ENCODE measurements at places on chromosomes 2 and 18.

- DNase-seq: no peak
Measured at GRCh38 chr2:171712051-171712450, 24.8 kb downstream of the DYNC1I2 start.

DNA sequence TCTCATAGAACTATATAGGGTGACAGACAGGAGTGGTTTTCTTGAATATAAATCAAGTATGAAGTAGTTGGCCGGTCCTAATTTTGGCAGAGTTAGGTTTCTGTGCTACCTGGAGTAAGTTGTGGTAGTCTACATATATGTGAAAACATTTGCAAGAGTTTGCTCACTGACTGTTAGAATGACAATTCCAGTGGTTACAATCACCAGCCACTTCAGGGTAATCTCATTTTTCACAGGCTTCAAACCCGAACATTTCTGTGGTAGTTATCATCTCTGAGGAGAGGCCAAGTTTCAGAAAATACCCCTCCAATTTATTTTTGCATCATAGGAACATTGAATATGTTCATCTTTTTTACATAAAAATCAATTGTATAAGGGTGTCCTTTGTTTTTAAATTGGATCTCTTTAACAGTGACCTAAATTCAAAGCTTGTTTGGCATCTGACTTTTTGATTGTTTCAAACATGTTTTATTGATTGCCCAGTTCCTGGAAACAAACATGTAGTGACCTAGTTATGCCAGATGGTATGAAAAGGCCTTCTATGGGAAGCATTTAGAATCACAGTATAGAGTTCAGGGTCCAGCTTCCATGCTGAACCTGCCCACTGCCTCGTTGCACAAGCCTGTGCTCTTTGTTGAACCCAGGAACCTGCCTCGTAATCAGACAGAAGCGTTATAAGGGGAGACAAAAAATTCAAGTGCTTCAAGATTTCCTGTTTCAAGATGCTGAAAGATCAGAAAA, 250.6 kb downstream of the LTBP1 start:
- no peak for DNase-seq

DNA sequence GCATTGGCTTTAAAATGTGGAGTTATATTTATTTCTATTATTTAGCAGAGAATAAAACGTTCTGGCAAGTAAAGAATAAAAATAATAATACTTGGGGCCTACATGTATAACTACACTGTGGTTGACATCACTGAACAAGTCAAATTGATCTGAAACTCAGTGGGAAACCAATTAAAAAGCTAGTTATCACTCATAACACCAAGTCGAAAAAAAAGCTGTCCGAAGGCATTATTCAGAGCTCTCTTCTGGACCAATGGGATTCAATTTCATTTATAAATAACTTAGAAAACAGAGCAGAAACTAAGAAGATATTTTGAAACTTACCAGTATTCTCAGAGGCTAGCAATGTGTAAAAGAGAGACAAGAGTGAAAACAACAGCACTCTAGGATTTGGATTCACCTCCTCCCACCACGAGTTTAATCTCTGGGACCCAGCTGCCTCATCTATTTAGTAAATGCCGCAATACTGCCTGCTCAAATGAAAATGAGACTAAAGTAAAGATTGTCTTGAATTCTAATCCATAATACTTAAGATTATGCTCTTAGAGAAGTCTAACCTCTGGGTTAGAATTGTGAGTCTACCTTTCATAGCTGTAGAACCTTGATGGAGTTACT, 128.4 kb downstream of the NBAS start:
- peak; percentile 69 for DNase-seq

DNA sequence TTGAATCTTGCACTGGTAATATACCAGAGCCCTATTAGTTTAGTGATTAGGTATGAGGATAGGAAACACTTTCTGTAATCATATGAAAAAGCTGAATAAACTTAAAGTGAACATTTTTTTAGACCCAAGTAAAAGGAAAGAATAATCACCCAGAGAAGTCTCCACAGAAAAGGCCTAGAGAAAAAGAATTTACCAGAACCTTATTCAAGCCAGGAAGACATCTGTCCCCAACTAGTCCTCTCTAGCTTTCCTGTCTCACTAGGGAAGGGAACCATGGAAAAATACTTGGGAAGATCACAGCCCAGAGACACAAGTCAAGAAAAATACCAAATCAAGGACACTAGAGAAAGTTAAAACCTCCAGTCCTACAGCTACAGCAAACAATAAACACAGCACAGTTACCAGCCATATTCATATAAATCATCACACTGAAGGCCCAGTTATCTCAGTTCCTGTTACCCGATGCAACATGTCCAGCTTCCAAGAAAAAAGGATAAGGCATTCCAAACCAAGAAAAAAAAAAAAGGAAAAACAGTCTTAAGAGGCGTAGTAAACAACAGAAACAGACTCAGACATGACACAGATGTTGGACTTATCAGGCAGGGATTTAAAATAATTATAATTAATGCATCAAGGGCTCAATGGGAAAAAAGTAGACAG, 461.5 kb downstream of the IRS1 start:
- no peak for DNase-seq

GRCh38 chr18:59951591-59951990, 51.8 kb downstream of the PMAIP1 start:
- DNase-seq: no peak

- no peak for DNase-seq
Measured at GRCh38 chr2:119004602-119005001, 62.6 kb downstream of the MARCO start.

DNA sequence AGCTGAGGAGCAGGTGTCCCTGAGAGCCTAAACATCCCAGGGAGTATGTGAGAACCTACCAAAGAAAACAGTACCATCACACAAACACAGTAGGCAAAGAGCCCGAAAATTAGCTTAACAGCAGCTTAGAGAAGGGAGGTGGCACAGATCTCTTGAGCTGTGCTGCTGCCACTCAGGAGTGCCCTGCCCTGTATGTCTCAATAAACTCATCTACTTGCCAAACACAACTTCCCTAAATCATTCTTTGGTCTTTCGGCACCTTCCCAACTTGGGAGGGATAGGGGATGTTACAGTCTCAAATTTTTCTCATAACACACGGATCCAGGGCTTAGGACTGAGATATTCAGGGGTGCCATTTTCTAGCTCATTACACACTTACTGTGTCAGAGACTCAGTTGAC, 45.3 kb upstream of the C1D start:
- DNase-seq: no peak

GRCh38 chr2:144519934-144520731, at the start of gene ZEB2:
TSS of gene ZEB2 (minus strand) at chr2:144520119. CDS start at chr2:144517350, 2,769 bp downstream.
- DNase-seq: peak; percentile 97

- no peak for DNase-seq
Measured at GRCh38 chr18:57603871-57604270, 17.4 kb upstream of the FECH start.

DNA sequence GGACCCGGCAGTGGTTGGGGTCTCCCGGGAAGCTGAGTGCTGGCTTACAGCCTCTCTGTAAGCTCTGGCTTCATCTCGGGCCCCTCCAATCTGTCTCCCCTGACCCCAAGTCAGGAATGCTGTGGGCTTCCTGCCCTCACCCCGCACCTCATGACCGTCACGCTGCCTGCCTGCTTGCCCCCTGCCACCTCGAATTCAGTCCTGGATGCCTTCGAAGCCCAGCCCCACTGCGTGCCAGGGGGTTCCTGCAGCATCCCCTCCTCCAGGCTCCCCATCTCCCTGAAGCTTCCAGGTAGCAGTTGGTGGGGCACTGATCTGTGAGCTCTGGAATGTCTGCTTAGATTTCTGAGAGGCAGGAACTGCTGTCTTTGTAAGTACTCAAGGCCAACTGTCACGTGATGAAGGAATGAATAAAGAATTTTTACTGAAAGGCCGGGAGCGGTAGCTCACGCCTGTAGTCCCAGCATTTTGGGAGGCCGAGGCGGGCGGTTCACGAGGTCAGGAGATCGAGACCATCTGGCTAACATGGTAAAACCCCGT, 6.5 kb downstream of the CLHC1 start:
- no peak for DNase-seq

DNA sequence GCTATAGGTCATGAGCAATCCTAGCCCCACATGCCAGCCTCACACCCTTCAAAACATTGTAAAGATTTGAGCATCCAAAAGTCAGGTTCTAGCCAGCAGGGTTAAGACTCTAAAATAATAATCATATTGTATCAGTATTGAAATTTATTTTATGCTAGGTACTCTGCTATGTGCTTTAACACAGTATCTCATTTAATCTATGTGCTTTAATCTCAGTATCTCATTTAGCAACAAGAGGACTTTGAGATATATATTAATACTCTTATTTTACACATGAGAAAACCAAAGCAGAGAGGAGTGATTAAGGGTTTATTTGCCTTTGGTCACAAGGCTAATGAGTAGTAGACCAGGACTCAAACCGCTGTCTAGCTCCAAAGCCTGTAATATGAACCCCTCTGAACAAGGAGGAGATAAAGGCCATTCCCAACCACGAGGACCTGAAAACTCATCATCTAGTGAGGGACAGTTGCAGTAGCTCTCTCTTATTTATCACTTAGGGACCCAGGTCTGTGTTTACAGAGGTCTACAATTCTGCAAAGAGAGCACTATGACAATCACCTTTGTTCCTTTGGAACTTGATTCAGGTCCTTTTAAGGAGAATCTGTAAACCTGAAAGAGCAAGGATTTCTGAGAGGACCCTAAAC, 116.5 kb upstream of the SERTAD2 start:
- DNase-seq: no peak

- DNase-seq: peak; percentile 64
Measured at GRCh38 chr2:223971-224760, 39.7 kb downstream of the SH3YL1 start.

- DNase-seq: no peak
Measured at GRCh38 chr2:23320058-23320457, 64.9 kb upstream of the KLHL29 start.

- no peak for DNase-seq
Measured at GRCh38 chr2:186130748-186131641, 355.1 kb upstream of the ZC3H15 start.

DNA sequence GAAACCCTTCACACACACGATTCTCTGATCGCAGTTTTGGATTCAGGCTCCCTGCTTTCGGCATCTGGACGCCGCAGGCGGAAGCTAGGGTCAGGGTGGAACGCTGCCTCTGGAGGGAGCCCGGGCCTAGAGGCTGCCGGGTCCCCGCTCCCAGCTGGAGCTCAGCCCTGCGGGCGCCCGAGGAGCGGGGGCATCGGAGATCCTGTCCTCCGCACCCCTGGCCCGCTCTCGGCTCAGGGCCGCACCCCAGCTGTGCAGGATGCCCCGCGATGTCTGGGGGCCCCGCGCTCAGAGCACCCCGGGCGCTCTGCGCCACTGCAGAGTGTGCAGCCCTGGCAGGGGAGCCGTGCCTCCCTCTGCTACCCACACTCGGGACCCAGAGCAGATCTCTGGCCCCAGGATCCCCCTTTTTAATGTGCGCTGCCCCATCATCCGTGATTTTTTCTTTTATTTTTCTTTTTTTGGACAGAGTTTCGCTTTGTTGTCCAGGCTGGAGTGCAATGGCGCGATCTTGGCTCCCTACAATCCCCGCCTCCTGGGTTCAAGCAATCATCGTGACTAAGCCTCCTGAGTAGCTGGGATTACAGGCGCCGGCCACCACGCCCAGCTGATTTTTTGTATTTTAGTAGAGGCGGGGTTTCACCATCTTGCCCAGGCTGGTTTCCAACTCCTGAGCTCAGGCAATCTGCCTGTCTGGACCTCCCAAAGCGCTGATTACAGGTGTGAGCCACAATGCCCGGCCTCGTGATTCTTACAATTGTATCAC, 54.8 kb upstream of the TUBA3E start:
- DNase-seq: no peak

- DNase-seq: peak; percentile 79
Measured at GRCh38 chr2:98487806-98488189, 43.1 kb downstream of the INPP4A start.

DNA sequence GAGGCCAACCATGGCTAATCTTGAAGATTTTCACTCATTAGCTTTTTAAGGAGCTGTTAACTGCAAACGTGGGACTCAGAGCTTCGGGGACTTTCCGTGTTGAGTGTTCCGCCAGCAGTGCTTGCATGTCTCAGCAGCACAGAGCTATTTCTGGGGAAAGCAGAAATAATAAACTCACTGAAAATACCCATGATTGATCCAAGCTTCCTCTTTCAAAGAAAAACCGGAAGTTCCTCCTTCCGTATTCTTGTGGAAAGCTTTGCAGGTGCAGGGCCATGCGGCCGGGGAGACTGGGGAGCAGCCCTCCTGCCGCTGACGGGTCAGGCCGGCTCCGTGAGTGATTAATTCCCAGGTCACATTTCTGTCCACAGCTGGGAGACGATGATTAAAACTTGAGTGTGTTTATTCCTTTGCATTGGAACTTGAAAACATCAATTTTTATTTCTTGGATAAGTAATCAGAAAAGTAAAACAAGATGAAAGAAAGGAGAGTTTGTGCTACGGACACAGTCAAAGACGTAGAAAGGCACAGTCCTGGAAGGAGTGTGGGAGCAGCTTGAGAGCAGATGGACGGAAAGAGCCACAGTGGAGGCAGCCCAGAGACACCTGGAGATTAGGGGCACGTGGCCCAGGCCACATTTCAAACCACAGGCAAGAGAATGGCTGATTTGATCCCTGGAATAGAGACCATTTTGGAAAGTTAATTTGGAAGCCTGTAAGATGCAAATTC, 54.2 kb upstream of the CTDP1 start:
- peak; percentile 64 for DNase-seq

- no peak for DNase-seq
Measured at GRCh38 chr18:31920277-31920676, 22.7 kb downstream of the TRAPPC8 start.

DNA sequence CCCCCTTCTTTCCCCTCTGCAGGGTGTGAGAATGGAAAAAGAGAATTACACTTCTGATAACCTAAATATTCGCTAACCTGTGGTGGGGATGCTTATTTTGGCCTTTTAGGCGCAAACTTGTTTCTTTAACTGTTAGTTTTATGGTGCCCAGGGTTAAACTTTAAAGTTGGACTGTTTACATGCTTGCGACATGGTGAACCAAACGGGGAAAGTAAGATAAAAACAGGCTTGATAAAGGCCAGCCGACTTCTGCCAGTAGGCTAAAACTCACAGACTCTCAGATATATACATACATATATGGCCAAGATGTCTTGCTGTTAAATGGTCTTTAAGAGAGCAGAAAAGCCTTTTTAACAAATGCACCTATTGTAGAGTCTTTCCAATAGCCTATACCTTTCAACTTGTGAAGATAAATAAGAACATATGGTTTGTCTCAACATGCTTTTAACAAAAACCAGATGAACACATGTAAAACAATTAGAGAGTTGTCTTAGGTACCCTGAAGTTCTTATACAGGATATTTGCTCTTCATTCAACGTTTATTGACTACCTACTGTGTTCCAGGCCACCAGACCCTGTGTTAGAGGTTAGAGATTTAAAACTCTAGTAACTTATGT, 29.0 kb downstream of the PRKCE start:
- no peak for DNase-seq
